ENCODE measurements at places on chromosomes 11 and 22.

GRCh38 chr22:49211176-49211575 lies 616.5 kb downstream of the BRD1 start:
- DNase-seq: no peak

GRCh38 chr22:25898707-25899365 lies 156.8 kb downstream of the MYO18B start:
- DNase-seq: no peak

- no peak for DNase-seq
Measured at GRCh38 chr22:37301144-37301830, 19.0 kb downstream of the CYTH4 start.

DNA sequence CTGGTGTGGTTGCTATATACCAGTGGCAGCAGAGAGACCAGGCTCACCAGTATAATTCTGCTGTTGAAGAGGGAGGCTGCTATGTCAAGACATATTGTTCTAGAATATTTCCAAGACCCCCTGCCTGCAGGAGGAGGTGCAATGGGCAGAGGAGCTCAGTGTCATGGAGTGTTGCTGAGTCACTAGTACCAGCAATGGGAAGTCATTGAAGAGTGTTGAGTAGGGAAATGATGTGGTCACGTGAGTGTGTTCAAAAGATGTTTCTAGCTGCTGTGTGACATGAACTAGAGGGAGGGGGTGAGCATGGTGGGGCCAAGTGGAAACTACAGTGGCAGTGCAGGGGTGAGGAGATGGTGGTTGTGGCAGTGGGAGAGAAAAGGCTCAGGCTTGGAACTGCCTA lies 76.3 kb upstream of the BIRC3 start:
- DNase-seq: no peak

DNA sequence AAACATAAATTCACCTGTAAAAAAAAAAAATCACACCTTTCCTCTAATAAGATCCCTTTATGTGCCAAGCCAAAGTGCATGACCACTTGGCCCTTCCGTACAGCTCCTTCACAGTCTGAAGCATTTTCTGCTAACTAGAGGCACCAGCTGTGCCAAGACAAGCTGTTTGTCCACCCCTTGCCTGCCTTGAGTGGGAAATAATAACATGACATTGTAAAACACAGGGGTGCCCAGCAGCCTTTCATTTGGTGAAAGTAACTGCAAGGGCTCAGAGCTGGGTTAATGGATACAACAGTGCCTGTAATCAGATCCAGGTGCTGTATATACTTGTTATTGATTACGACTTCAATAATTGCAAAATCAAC lies 59.2 kb downstream of the DDIAS start:
- no peak for DNase-seq

DNA sequence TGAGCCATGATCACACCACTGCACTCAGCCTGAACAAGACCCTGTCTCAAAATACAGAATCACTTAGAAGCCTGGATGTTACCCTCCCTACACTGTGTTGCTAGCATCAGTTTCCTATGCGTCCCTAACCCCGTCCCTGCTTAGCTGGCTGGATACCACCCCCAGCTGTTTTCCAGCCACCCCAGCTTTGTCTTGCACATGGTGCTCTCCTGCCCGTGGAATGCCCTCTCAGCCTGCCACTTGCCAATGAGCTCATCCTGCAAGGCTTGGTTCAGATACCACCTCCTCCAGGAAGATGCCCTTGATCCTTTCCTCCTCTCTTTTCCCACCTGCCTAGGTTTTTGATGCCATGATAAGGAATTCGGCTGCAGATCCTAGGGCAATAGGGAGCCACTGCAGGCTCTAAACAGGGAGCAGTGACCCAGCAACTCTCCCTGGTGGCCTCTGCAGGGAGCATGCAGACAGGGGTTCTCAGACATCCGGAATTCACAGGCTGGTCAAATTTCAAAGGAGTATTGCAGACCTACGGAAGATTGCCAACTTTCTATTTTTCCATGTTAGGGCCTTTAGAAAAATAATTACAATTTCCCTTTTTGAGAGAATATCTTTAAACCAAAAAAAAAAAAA lies 52.7 kb upstream of the WNT7B start:
- no peak for DNase-seq

- DNase-seq: no peak
Measured at GRCh38 chr11:112801817-112802088, 159.5 kb upstream of the NCAM1 start.

DNA sequence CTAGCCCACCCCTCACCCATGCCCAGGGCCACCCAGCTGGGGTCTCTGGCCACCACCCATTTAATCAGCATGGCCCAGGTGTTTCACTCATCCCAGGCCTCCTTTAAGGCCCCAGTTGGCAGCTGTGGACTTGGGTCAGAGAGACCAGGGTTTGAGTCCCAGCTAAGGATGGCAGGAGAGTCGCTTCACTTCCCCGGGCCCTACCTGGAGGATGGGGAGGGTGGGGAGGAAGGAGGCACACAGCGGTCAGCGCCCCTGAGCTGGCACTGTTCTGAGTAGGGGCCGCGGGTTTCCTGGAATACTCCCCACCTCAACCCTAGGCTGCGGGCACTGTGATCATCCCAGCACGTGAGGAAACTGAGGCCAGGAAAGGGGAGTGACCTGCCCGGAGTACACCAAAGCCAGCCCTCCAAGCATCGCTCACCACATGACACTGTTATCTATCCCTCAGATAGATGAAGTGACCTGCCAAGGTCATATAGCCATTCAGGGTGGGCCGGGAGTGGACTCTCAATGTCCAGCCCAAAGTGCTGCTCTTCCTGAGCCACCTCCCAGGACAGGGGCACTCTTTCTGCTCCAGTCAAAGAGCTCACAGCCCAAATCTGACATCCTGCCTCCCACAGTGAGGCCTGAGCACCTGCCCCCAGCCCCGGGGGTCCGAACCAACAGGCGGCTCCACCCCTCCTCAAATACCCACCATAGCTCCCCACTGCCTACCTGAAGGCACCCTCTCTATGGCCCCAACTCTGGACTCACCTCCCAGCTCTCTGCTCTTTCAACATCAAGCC lies 3.4 kb upstream of the ATP5MGL start:
- DNase-seq: no peak

- DNase-seq: no peak
Measured at GRCh38 chr11:97157221-97157740, 767.5 kb downstream of the JRKL start.

- no peak for DNase-seq
Measured at GRCh38 chr11:36035454-36035853, 91.6 kb downstream of the LDLRAD3 start.

DNA sequence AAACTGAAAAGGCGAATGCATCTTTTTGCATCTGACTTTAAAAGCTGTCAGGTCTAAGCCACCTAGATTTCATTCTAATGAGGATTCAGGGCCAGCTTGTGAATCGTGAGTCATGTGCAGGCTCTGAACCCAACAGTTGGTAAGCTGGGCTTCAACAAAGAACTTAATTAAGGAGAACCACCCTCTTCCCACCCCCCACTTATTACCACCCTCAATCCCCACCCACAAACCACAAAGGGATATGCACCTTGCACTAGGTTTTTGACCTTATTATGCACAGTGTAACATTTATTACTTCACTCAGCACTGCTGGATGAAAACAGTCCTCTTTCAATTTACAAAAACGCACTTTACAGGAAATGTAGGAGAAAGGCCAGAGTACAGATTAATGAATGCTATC lies 94.1 kb upstream of the LIN7C start:
- no peak for DNase-seq

- DNase-seq: no peak
Measured at GRCh38 chr11:46557684-46558151, 36.1 kb downstream of the AMBRA1 start.

GRCh38 chr11:75514596-75514995 lies 11.1 kb downstream of the GDPD5 start:
- no peak for DNase-seq

DNA sequence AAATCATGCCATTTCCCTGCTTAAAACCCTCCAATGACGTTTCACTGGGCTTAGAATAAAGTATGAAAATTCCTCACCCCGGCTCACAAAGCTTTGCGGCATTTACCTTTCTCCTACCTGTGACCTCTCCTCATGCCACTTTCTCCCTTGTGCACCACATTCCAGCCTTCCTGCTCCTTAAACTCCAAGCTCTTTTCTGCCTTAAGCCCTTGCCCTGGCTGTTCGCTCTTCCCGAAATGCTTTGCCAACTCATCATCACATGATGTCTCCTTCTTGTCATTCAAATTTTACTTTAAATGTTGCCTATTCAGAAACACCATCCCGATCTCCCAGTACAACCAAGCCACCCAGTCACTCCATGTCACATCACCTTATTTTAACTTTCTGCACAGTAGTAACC lies 2.0 kb downstream of the PLEKHA7 start:
- DNase-seq: no peak

GRCh38 chr22:23282089-23282501 lies 101.8 kb downstream of the BCR start:
- DNase-seq: no peak

DNA sequence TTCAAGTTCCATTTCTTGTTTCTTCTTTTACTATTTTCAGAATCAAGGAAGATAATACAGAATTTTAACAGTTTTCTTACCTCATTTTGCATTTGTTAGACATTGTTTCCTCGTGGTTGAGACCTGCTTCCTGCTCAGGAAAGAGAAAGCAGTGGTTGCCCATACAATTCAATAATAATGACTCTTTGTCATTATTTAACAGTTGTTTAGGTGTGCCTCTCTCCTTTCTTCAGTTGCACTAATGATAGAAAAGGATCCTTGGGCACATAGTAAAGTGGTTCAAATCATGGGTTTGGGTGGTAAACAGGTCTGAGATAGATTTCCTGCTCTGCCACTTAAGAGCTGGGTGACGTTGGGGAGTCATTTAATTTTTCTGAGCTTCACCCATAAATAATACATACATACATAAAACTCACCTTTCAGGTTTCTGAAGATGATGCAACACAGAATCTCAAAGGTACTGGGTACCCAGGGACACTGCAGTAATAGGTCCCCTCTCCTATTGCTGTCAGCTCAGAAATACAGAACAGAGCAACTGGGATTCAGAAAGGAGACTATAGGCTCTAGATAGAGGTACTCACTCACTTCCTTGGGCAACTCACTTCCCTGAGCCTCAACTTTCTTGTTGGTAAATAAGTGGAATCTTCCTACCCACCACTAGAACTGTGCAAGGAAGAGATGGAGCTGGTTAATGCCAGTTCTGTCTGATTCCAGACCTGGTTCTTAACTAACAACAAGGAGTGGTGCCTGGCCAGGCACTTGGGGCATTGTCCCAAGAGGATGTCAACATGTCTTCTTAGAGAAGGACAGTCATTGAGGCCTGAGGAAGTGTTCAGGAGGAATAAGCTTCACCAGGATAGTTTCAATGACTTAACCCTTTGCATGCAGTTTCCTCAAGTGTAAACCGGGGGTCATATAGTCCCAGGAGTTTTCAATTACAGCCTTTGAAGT lies 34.9 kb downstream of the CD44 start:
- DNase-seq: no peak

DNA sequence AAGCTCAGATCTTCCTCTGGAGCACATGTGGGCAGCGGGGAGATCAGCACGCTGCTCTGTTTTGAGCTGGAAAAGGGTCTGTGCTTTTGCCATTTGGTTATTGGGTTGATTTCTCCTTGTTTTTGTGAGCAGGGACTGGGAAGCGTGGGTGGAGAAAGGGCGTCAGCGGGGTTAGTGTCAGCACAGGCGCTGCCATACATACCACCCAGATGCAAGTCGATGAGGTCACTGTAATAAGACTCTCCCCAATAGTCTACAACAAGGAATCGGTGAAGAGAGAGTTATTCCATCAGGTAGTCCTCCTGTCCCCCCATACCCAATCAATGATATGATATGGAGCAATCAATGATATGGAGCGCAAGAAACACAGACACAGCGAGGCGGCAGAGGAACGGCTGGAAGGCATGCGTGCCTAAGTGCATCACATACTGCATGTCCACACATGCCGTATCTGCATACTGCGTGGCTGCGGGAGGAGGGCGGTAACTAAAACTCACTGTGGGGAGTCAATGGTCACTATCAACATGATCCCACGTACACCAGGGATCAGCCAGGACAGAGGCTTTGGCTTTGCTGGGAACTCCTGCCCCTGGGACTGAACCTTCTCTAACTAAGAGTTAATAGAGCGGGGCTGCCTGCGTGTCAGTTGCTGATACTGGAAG lies 29.5 kb upstream of the BID start:
- no peak for DNase-seq

GRCh38 chr11:15929371-15929901 lies 426.9 kb downstream of the SOX6 start:
- no peak for DNase-seq

DNA sequence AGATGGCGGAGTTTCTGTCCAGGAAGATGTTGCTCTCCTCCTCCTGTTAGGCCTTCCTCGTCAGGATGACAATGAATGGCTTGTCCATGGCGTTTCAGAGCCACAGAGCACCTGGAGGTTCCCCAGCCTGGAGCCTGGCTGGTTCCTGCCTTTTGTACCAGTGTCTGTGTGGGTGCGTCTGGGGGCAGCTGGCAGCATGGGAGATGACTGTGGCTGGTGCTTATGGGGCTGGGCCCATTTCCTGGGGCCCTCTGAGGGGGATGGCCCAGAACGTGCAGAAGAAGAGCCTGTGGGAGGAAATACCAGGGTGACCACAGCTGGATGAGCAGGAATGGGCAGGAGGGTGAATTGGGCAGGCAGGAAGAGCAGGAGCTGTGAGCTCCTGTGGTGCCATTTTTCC lies 6.7 kb downstream of the SLC37A2 start:
- DNase-seq: no peak

DNA sequence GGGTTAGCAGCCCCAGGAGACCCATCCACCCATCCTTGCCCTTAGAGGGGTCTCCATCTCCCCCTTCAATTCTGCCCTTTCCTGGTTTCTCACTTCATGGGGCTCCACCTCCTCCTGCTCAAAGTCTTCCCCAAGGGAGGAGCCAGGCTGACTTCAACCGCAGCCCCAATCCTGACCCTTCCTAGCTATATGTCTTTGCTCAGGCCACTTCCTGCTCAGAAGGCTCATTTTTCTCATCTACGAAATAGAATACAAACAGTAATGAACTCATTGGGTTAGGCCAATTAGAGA lies 24.5 kb downstream of the POU2AF1 start:
- DNase-seq: no peak

DNA sequence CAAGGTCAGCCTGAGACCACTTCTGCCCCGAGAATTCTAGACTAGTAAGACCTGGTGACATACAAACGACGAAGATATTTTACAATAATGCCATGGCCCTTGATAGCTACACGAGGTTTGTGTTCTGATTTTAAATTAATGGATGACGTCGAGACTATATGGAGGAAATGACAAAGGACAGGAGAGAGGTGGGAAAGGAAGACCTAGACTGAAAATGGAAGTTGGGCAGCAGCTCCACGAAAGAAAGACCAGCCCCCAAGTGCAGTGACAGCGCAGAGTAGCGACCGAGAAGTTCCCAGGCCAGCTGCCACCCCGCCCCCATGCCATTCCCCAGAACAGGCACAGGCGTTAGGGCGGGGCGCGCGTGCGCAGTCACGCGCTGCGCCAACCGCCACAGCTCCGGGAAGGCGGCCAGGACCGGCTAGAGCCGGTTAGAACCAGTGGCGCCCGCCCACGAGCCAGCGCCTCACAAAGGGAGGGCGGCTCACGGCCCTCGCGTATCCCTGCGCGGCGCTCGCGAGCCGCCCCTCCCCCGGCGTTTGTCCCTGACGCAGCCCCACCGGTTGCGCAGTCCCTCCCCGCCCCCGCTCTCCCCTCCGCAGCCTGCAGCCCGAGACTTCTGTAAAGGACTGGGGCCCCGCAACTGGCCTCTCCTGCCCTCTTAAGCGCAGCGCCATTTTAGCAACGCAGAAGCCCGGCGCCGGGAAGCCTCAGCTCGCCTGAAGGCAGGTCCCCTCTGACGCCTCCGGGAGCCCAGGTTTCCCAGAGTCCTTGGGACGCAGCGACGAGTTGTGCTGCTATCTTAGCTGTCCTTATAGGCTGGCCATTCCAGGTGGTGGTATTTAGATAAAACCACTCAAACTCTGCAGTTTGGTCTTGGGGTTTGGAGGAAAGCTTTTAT lies 1.5 kb upstream of the MALAT1 start:
- peak; percentile 83 for DNase-seq

GRCh38 chr22:43302531-43303041 lies 40.6 kb downstream of the SCUBE1 start:
- DNase-seq: no peak

All from cortex of kidney (tissue), 1 donor.